Spleen (tissue), 13 donors: ENCODE measurements at places on chromosomes 1 and 21.
A peak's percentile ranks its signal among the peaks of the same experiment; 100 is the strongest.

DNA sequence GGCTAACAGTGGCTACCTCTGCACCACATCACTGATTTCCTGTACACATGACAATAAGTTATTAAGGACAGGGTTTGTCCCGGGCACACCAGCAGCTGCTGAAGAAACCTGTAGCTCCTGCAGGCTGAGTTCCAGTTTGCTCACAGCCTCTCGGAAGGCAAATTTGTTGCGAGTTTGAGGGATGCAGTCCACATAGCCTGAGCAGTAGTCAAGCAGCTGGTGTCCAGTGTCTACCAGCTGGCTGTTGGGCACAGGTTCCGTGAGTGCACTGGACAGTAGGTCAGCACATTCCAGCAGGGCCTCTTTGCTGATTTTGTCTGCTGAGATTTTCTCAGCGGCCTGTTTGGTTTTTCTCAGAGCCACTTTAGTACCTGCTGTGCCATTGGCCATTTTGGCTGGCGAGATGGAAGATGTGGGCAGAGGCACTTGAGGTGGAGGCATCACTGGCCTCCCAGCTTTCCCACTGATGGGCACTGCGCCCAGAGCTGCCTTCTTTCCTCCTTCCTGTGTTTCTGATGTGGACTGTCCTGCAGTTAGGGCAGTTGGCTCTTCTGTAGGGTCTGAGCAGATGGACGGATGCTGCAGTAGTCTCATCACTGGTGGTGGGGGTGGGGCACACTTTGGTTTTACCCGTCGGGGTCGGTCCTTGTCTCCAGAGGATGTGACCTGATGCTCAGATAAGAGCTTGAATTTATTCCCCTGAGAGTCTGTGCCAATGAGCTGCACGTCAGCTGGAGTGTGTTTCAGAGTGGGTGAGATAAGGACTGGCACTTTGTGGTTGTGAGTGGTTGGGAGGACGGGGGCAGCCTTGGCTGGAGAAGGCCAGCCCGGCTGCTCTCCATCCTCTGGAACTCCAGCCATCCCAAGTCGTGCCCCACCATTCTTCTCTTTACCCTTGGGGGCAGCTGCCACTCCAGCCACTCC is 26.1 kb downstream of the TOR3A start:
- DNase-seq = no peak

GRCh38 chr1:21652937-21653743 is 16.0 kb downstream of the RAP1GAP start:
- no peak for DNase-seq

DNA sequence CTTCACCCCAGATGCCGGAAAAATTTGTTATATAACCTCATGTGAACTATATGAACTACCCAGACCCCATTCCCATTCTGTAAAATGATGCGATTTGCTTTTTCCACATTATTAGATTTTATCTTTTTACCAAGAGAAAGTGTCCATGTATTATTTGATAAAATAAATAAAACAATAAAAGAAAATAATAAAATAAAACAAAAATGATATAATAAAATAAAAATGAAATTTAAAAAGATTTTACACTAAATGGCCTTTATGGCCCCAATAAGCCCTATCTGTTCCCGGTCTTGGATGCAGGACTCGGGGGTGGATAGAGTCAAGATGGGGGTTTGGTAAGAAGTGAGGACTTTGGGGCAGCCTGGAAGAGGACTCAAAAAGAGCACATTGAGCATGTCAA is 357.2 kb downstream of the MATN1 start:
- DNase-seq = no peak

DNA sequence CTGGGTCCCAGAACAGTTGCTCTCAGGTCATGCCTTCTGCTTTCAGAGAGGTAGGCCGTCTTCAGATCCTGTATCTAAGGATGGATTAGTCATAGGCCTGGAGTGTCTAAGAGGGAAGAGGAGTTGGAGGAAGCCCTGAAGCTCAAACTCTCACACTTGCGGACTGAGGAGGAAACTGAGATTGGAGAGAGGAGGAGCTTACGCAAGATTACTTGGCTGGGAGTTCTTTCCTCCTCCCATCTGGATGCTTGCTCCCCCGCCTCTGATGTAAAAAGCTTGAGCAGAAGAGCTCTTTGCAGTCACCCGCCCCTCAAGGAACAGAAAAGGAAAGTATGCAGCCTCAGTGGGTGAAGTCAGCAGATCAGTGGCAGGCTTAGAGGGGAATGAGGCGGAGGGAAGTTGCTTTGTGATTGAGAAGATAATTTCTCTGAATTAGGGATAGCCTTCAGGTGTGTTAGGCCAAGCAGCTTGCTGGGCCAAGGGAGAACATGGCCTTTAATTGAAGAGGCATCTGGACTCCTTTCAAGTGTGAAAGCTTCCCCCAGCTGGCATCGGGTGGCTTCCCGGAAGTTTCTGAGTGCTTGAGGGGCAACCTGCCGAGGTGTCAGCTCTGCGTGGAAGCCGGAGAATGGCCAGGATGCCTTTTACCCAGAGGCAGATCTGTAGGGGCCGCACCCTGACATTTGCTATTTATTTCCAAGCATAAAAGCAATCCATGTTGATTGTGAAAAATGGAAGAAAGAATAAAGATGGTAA is 6.6 kb downstream of the ADORA1 start:
- DNase-seq = no peak

DNA sequence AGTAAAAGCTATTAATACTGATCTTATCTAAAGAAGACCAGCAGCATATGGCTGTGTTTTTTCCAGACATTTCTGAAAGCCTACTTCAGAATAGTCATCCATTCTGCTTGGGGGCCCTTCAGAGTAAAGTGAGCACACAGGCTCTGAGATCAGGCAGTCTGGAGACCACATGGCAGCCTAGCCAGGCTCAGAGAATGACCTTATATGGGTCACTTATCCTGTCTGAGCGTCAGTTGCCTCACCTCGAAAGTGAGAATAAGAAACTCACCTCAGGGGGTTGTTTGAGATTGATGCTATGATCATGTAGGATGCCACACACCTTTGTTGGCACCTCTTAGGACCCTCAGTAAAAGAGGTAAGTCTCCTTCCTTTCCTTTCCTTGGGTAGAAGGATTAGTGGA is 270.4 kb downstream of the GRIK1 start:
- DNase-seq = no peak

DNA sequence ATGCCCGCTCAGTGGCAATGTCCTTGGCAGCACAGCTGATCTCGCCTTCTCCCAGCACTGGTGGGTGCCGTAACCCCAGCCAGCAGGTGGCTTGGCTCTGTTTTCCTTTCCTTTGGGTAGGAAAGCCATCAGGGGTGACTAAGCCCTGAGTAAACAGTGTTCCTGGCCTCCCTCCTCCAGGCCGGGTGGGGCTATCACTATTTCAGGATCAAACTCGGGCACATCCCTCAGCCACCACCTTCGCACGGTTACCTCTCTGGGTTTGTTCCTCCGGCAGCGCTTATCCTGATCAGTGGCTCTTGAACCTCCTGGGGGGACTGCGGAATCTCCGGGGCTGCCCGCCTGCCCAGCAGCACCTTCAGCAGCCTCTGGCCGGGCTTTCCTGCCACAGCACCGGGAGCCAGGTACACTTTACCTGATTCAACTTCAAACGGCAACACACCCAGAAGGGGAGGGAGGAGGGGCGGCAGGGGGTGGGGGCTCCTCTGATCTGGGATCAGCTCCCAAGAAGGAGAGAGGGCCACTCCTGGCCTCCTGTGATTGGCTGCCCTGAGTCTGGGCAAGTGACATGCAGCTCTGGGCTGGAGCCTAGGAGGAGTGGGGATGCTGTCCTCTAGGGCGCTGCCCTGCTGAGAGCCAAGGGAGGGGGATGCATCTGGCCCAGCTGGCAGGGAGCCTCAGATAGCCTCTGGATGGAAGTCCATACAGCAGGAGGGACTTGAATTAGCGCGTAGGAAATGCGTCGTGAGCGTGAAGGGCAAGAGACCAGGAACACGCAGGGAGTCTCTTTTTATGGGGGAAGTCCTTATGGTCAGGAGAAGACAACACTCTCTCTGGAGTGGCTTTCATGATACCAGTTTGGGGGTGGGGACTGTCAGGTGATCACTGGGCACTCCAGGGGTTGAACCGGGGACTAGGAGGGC is at the start of gene ASCL5:
Gene ASCL5 (minus strand): TSS at position 353 of the 923 bp plus-strand sequence. CDS start 11,812 bp downstream, outside the sequence.
- no peak for DNase-seq

GRCh38 chr1:236066828-236067386 is 2.0 kb upstream of the NID1 start:
- peak; percentile 92 for DNase-seq

DNA sequence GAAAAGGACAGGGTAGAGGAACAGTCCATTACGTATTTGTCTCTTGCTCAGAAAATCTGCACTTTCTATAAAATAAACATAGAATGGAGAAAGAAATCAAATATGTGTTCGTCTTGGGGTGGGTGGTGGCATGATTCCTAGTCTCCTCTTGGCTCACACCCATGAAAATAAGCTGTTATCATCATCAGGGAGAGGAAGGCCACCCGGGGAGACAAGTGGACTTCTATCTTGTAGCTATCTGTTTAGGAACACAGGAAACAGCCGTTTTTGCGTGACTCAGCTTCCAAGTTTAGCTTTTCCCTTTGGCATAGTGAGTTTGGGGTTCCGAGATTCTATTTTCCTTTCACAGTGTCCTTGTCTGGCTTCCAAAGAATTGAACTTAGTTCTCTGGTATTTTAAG is 622.3 kb downstream of the PTPRU start:
- DNase-seq = no peak

DNA sequence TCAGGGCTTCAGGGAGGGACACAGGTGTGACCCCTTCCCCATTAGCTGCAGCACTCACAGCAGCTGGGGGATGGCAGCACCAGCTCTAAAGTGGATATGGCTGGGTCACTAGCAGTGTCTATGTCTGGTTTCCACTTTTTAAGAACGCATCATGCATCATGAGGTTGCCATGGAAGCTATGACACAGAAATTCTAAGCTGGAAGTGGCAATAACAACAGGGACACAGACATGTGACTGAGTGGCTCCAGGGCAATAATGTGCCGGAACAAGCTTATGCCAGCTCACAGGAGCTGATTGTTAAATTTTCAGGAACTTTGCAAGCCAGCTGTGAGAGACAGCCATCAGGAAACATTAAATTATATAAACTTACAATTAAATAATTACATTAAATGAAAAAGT is 51.2 kb upstream of the NFASC start:
- no peak for DNase-seq
